ENCODE measurements at places on chromosomes 13 and 19.

- DNase-seq = no peak
Measured at GRCh38 chr19:21697698-21698097, 69.7 kb downstream of the ZNF100 start.

DNA sequence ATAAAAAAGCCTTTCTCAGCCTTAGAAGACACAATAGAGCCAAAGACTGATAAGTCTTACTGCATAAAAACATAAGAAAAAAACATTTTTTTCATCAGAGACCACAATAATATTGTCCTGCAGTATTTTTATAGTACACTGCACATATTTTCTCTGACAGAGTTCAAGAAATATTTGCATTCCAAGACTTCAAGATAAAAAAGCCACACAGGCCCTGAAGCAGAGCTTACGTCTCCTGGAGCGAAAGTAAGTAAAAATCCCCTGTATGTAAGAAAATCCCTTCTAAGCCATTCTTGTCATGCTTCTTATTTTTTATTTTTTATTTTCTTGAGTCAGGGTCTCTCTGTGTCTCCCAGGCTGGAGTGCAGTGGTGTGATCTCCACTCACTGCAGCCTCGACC is 755.9 kb downstream of the LIG4 start:
- DNase-seq = no peak

DNA sequence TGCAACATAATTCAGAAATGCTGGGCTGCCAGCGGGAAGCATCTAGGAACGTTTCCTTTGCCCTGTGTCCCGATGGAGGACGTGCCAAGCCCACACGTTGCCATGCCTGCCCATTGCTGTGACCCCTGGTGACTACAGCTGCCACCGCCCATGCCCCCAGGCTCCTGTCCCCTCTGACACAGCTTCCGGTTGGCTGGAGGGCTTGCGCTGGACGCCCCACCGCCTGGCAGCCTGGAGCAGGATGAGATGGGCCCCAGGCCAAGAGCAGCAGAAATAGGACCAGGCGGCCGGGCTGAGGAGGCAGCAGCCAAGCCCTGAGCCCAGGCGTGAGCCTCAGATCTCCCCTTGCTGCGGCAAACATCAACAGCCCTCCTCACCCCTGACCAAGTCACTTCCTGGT is 125.9 kb downstream of the COL4A2 start:
- DNase-seq = no peak

DNA sequence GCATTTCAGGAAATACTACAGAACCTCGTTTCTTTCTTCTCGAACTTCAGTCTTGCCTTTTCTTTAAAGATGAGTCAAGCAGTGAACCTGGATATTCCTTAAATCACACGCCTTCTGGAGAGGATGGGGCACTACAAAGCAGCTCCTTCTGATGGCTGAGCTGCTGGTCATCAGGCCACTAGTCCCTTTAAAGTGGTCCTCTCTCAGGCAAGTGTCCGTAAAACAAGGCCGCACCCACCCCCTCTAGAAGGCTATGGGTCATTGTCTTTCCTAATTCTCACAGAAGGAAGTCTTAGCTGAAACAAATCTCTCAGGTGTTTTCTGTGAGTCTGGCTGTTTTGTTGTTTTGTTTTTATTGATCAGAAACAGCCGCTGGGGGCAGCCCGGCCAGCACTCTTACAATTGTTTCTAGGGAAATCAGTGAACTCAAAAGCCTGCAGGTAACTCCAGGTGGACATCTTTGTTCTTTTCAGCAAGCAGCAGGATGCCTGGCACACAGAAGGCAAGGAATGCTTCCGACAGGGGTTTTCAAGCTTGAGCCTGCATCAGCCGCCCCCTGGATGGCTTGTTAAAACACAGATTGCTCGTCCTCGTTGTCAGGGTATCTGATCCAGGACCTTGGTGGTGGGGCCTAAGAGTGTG is 45.4 kb downstream of the MBNL2 start:
- DNase-seq = no peak

GRCh38 chr19:17936379-17936778 is 3.6 kb downstream of the CCDC124 start:
- no peak for DNase-seq

GRCh38 chr19:52520013-52520412 is 7.5 kb upstream of the ZNF808 start:
- no peak for DNase-seq

DNA sequence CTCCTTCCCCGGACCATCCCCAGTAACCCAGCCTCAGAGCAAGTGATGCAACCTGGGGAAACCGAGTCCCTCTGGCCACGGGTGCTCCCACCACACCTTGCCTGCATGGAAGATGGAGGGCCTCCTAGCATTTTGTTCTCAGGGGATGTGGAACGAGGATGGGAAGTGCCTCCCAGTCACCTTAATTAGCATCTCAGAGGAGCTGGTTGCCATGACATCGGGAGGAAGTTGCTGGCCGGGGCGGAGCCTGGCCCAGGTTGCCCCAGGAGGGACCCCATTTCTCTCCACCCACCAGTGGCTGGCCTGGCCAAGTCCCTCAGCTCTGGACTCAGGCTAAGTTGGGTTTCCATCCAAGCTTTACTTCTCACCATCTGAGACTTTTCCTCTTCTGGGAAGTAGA is 24.1 kb upstream of the PTPRS start:
- no peak for DNase-seq

Measured in stimulated activated CD8-positive, alpha-beta memory T cell treated with anti-CD3 and anti-CD28 coated beads, Interleukin-15, amount 100 ng/mL, for 24 hours (primary cell).